ENCODE measurements at places on chromosomes 3 and 15.

- DNase-seq: no peak
These were observed 9.3 kb upstream of the SRP14 start for GRCh38 chr15:40048211-40048792.

DNA sequence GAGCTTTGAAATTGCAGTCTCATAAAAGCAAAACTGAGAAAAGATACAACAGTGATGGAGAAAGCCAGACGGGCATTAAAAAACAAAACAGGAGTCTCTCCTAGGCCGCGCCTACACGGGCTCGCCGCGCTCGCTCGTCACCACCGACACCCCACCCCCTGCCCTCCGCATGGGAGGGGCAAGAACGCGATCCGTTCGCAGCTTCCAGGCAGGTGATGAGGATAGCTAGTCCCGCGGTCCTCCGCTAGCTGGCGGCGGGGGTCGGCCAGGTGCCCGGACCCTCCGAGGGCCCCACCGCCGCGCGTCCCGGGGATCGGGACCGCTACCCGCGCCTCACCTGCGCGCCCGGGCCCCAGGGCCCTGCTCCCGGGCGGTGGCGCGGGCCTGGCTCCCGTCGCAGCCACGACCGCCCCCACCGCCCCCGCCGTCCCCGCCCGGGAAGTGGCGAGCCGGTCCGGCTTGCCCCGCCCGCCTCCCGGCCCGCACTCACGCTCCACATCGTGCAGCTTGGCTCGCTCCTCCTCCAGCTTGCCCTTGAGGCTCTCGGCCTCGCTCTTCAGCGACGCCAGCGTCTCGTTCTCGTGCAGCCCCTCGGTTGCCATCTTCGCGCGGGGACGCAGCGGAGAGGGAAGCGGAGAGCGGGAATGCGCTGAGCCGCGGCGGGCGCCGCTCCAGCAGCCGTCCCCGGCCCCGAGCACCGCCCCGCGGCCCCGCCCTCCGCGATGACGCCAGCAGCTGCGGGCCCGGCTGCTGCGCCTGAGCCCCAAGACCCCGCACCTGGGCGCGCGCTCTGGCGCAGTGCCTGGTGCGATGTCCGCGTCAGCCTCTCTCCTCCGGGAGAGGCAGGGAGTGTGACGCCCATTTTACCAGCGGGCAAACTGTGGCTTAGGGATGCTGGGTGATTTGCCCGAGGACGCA lies 11.7 kb downstream of the GNB5 start:
- peak; percentile 74 for DNase-seq

DNA sequence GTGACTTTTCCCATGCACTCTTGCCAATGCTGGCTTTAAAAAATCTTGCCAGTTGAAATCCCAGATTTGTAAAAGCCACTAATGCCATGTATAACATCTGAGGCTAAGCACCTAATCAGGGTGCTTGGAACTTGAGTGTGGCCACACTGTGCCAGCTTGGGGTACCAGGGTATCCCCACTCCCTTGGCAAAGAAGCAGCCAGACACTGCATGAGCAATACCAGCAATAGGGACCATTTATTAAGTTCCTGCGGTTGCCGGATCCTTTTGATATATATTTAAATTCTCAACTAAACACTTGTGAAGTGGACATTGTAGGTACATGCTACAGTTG lies 2.2 kb upstream of the RHCG start:
- DNase-seq: no peak

- peak; percentile 59 for DNase-seq
These were observed 7.6 kb downstream of the XXYLT1 start for GRCh38 chr3:195263193-195263924.

DNA sequence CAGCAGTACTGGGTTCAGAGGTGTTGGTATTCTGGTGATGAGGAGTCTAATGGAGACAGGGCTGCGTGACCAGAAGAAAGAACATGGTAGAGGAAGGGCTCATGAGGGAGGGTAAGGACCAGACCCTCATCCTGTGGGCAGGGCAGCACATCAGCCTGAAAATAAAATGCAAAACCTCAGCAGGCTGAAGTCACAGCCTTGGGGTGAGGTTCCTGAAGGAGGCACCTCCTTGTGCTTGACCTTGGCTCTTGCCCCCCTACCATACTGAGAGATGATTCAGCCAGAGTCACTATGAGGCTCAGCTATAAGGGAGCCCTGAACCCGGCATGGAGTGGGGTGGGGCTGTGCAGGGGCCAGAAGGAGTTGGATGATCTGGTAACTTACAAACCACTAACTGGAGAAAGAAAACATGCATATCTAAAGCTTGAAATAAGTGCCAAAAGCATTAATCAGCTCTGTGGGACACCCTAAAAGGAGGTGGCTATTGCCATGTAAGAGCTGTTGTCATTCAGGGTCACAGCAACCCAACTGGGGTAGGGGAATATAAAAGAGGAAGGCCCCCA lies 60.2 kb downstream of the CORO2B start:
- no peak for DNase-seq

DNA sequence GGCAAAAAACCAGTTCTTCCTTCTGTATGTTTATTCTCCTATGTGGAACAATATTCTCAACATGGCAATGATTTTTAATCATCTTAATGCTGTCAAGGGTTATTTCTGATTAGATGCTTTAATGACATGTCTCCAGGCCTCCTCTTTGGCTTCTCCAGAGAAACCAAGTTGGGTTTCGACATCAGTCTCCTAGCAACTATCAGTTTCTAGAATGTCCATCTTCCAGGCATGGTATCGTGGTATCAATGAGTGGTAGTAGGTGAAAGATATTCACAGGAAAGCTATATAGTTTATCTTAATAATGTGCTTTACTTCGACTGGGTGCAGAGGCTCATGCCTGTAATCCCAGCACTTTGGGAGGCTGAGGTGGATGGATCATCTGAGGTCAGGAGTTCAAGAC lies 128.5 kb downstream of the C3orf70 start:
- no peak for DNase-seq

GRCh38 chr3:111106993-111107661 lies 35.5 kb downstream of the NECTIN3 start:
- no peak for DNase-seq
